ENCODE measurements at places on chromosomes 12 and 14. TPM values are rescaled to one million over a fixed set of nuclear protein-coding genes. Genes with fewer than 3 reads are reported as not detected.

IKBIP gene
- total RNA-seq = 92.7 TPM

ATL1 gene
- total RNA-seq = 0.32 TPM

SIX4 gene
- 23.8 TPM for total RNA-seq

GDF11 gene
- total RNA-seq = 3.9 TPM

GLIPR1L1 gene
- total RNA-seq = not detected

CAPZA3 gene
- total RNA-seq = not detected

SLCO1B1 gene
- total RNA-seq = 0.27 TPM

RNASE3 gene
- not detected for total RNA-seq

KRT85 gene
- not detected for total RNA-seq

CACNA2D4 gene
- total RNA-seq = 0.91 TPM

DNAH10 gene
- total RNA-seq = not detected

PIK3C2G gene
- not detected for total RNA-seq

RFLNA gene
- total RNA-seq = 2.4 TPM

TMEM121 gene
- 1.9 TPM for total RNA-seq

RNASE2 gene
- total RNA-seq = not detected

TCL1B gene
- not detected for total RNA-seq
